Urothelium cell line (cell line): ENCODE measurements at places on chromosomes 13 and 19.

DNA sequence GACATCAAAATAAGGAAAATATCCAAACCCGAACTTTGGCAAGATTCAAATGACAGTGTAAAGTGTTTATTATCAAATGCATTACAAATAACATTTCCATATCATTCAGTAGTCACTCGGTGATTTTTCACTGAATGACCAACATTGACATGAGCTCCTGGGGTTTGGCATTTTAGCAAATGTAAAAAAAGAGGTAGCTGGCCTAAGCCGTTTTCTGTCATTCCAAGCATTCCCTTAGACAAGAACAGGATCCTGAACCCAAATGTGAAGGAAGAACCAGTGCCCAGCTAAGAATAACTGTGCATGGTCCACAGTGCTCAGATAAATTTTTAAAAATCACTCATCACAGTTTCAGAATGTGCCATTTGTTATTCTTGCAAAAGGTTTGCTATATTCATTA lies 327.9 kb downstream of the GPC6 start:
- no peak for DNase-seq

GRCh38 chr13:48579165-48579918 lies 46.5 kb upstream of the RCBTB2 start:
- no peak for DNase-seq

DNA sequence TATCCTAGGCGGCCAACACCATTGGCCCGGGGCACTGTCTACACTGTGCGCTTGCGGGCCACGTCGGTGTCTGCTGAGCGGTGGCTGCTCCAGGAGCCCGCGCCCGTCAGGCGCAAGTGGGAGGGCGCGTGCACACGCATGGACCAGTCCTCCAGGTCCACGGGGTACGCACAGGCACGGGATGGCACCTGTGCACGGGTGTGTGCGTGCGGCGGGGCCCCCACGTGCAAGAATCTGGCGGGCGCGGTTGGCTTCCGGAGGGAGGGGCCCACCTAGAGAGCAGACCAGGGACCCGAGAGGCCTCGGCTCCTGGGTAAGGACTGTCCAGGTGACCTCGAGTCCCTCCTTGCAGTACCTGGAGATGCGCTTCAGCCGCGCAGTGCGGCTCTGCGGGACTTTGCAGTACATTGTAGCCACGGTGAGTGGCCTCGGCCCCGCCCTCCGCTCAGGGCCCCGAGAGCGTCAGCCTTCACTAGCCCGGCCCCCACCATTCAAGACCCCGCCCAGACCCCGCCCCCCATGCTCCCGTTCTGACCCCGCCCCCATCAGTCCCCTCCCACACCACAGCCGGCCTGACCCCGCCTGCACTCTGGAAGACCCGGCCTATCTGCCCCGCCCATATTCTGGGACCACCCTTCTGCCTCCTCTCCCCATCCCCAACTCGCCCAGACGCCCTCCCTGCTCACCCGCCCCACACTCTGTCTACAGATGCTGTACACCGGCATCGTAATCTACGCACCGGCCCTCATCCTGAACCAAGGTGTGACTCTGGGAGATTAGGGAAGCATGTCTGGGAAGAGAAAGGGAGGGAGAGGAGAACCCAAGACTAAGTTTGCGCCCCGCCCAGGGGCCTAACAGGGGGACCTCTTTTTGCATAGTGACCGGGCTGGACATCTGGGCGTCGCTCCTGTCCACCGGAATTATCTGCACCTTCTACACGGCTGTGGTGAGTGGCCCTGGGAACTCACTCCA lies 2.3 kb downstream of the SLC5A5 start:
- DNase-seq: no peak

DNA sequence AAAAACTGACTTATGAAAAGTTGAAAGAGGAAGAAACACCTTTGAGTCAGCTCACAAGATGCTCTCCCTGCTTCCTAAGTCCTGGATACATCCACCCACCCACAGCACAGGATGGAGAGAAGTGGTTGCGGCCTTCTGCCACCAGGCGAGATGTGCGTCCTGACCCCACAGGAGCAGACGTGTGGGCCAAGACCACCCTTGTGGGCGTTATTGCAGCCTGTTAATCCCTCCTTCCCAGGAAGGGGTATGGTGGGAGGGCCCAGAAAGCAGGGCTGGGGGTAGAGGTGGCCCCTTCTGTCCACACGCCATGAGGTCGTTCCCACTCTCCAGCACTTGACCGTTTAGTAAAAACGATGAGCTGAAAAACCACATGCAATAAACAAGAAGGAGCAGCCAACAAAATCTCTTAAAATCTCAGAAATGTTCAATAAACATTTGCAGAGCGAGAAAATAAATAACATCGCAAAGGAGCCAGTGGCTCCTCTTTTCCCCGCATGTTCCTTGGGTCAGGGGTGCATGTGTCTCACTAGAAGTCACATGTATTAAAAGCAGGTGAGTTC lies 2.4 kb upstream of the AKAP8L start:
- DNase-seq: no peak

GRCh38 chr13:25468325-25469168 lies 96.8 kb downstream of the ATP8A2 start:
- peak; percentile 89 for DNase-seq

DNA sequence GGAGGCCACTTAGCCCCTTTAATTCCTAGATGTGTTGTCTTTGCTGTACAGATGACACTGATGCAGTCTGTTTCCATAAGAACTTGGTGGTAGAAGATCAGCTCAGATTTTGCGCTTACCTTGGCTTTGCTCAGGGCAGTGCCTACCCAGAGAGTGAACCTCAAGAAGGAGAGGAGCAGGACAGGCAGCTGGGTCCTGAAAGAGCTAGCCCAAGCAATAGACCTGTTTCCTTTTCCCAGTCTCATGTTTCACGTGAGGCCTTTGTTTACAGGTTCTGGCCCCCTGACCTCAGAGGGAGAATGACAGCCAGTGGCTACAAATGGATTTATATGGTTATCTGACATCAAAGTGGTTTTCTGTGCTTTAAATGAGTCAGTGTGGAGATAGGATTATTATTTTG lies 40.1 kb downstream of the METTL21C start:
- no peak for DNase-seq

DNA sequence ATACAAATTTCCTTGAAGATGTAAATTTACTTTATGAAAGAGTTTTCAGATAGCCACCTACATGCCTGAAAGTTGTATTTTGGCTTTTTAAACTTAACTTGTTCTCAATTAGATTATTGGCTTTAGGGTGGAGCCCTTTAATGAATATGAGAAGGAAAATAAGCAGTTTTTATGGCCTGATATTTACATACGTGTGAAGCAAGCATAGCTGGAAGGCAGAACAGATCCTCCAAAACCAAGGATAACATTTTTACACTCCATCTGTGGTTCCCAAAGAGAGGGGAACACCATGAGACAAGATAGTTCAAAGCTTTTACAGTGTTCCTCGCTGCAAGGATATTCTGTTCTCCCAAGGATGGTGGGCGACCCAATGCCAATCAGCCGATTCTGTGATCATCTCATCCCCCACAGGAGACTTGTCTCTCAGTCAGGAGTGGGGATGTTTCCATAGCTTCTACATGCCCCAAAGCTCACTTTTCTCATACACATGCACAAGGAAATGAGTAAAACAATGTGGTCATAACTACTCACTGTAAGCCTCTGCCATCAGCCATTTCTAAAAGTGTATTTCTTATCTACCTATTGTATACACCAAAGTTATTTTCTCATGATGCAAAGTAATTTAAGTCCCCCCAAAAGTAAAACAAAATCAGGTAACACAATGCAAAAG lies 24.6 kb upstream of the KBTBD6 start:
- DNase-seq: no peak

GRCh38 chr19:34556488-34556887 lies 74.9 kb downstream of the WTIP start:
- no peak for DNase-seq

- no peak for DNase-seq
Measured at GRCh38 chr13:51419001-51419636, 33.7 kb downstream of the INTS6 start.

DNA sequence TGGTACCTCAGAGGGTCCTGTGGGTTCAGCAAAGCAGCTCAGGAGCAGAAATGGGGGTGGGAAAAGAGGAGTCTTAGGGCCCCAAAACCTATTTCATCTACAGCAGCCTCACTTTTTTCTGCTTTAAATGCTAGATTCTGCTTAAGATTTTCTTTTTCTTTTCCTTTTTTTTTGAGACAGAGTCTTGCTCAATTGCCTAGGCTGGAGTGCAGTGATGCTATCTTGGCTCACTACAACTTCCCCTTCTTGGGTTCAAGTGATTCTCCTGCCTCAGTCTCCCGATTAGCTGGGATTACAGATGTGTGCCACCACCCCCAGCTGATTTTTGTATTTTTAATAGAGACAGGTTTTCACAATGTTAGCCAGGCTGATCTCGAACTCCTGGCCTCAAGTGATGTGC lies 30.7 kb upstream of the WDFY2 start:
- DNase-seq: no peak

DNA sequence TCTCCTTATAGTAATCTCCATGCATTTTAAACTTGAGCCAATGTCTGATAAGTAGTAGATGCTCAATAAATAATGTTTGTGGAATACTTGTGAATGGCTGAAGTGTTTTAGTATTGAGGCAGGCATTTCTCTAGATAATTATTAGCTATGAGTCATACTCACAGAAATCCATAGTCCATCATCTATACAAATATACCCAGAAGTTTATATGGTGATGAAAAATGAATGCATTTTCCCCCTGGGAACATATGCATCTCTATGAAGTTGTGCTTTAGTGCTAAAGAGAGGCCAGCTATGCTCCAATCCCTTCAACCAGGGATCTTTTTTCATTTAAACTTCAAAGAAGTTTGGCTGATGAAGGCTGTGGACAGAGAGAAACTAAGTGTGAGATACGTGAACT lies 17.2 kb downstream of the MBNL2 start:
- DNase-seq: no peak

DNA sequence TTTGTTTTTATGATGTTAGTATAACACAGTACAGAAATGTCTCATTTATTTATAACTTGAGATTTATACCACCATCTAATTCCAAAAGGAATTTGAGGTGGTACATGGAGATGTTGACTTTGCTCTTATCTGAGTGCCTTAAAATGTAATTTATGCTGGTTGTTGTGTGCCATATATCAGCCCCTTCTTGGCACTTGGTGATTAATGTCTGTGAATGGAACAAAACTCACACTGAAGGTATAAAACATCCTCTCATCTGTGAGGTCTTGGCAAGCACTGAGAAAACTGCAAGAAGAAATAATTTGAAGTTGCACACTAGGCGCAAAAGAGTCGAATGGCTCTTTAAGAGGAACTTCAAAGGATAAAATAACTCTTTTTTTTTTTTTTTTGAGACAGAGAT lies 240.4 kb downstream of the B3GLCT start:
- no peak for DNase-seq

DNA sequence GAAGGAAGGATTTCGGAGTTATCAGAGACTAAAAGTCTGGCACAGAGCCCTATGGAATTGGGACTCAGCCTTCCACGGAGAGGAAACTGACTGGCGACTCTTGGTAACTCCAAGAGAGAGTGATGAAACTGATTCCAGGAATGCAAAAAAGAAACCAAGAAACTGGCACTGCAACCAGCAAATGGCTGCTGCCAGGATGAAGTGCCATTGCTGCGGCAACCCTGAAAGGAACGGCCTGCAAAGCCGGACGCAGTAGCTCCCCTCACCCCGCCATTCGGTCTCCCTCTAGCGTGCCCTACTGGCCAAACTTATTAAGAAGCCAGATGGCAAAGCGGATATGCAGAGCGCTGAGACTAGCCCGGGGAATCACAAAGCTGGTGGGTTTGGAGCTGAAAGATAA lies 236.0 kb downstream of the PCDH9 start:
- peak; percentile 70 for DNase-seq

- DNase-seq: peak; percentile 78
Measured at GRCh38 chr19:3606690-3607289, at the start of gene TBXA2R. TSS of gene TBXA2R (minus strand) at chr19:3606875. CDS start at chr19:3600634, 6,241 bp downstream.

DNA sequence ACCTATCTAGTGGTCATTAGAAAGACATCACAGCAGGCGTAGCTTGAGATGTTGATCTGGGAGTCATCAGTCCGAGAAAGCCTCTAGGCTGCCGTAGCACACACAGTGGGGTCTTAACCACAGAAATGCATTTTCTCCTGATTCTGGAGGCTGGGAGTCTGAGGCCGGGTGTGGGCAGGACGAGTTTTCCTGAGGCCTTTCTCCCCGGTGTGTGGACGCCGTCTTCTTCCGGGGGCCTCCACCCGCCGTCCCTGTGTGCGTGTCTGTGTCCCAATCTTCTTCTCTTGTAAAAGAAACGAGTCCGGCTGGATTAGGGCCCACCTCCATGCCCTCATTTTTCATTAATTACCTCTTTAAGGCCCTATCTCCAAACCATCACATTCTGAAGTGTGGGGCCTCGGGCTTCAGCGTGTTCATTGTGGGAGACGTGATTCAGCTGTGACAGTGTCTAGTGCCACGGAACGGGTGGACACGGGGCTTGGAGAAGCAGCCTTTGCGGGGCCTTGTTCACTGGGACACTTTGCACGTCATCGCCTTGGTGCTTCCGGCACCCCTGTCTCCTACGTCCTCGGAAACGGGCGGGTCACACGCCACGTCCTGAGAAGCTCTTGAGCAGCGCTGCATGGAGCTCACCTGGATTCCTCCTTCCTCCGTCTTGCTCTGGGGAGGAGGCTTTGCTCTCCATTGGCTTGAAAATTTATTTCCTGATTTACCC lies 208.9 kb upstream of the SOX1 start:
- DNase-seq: no peak

DNA sequence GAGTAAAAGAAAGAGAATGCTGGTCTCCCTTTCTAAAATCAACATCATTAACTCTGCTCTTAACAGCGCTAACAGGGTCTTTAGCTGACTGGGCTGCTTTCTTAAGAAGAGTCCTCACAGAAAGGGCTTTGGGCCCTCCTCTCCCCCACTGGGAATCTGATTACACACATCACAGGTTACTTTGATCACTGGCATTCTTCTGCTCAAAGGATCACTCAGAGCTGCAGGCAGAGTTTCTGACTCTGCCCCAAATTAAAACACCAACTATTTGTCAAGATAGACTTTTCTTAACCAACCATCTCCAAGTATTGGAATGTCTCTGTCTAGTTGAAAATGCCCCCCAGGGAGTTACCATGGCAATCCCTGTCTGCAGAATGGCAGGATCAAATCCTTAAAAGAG lies 31.1 kb upstream of the SIAH3 start:
- DNase-seq: no peak

- peak; percentile 72 for DNase-seq
Measured at GRCh38 chr19:37719111-37719926, at the start of gene ZNF607. TSS of gene ZNF607 (minus strand) at chr19:37719761. CDS start at chr19:37711618, 8,143 bp downstream.

DNA sequence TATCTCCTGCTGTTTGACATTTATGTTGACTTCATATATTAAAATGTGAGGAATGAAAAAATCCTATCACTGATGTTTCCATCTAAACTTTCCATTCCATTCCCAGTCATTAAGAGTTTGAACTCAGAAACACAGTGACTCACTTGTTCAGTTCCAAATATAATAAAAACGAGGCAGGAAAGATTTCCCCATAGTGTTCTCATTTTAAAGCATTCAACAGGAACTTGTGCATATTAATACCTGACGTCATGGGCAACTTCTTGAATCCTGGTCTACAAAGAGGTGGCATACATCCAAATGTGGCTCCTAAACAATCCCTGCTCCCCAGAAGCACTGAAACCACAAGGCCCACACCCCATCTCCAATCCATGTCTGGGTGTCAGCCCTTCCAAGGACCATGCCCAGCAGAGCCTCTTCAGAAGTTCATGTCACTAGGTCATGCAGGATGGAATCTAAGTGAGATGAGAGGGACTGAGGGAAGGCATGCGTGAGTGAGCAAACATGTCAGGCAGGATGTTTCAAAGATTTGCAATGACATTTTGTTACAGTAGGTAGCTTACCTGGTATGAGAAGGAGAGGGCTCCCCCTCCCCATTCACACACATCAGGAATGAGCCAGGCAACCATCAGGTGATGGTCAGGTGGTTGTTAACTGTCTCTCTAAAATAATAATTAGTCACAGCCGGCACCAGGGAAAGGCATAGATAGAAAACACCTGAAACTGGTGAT lies 9.4 kb upstream of the ERVV-2 start:
- DNase-seq: no peak

- no peak for DNase-seq
Measured at GRCh38 chr19:43936188-43936587, 1.1 kb upstream of the ZNF45 start.
